ENCODE measurements at places on chromosomes 12 and 14.

DNA sequence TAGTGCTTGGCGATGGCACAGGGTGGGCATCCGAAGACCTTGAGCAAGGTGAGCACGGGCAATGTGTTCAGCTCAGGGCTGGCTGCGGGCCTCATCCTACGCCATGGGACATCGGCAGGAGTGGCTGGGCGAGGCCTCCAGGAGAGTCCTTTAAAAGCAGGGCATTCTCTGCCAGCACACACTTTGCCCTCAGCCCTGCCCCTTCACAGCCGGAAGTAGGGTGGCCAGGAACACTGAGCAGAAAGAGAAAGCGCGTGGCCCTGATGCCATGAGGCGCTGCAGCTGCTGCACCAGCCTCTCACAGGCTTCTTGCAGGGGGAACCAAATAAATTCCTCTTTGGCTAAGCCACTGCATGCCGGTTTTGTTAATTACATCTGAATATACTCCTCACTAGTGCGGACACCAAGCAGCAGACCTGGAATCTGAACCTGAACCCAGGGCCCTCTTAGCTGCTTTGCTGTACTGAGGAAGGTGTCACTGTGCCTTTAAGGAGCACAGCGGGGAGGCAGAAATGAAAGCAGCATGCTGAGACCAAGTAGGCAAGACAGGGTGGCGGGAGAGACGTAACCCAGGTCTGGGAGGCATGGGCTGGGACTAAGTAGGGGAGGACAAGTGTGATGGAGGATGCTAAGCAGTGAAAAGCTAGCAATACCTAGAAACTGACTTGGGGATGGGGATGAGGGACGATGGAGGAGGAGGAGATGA, 155.2 kb downstream of the TTC7B start:
- DNase-seq, result no peak

DNA sequence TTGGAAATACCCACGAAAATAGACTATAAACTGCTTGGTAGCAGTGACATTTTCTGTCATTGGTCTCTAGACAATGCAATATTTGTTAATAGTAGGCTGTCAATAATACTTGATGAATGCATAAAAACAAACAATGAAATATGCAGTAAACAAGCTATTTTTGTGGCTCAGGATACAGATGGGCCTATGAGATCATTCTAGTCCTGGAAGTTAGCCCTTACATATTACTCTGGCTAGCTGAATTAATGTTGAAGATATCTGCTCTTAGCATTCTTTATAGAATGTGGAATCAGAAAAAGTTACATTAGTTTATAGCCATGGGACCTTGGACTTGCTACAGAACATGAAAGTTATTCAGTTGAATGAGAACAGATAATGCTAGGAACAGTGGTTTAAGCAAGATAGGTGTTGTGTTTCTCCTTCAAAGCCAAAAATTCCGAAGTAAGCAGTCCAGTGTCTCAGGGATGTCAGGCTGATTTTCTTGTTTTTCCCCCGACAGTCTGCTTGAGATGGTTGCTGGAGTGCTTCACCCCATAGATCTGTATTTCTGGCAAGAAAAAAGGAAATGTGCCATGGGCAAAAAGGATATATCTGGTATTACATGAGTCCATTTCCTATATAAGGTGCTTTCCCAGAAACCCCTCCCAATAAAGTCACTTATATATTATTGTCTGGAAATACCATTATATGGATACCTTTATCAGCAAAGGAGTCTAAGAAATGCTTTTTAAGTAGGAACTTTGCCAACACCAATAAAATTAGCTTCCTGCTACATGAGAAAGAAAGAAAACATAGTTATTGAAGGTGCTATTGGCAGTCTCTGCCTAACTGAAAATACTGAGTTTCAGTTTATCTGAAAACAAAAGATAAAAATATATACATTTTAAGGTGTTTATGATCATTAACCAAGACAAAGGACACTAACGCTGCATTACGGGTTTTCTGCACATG, 619.4 kb upstream of the ATP2B1 start:
- no peak for DNase-seq

- no peak for DNase-seq
Measured at GRCh38 chr14:31125231-31125630, 82.4 kb downstream of the HECTD1 start.

DNA sequence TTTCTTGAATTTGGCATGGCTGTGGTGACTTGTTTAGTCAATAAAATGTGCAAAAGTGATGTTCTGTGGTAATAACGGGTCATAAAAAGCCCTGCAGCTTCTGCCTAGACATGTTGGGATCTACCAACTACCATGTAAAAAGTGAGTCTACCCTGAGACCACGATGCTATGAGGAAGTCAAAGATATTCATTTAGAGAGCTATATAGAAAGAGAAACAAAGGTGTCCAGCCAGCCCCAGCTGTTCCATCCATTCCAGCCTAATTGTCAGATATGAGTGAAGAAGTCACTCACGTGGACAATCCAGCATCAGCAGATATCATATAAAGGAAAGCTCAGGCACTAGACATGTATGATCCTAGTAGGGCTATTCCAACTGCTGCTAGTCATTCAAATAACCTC, 117.2 kb upstream of the SSTR1 start:
- DNase-seq, result no peak

- no peak for DNase-seq
Measured at GRCh38 chr12:7127916-7128626, 618 bp downstream of the RBP5 start.

DNA sequence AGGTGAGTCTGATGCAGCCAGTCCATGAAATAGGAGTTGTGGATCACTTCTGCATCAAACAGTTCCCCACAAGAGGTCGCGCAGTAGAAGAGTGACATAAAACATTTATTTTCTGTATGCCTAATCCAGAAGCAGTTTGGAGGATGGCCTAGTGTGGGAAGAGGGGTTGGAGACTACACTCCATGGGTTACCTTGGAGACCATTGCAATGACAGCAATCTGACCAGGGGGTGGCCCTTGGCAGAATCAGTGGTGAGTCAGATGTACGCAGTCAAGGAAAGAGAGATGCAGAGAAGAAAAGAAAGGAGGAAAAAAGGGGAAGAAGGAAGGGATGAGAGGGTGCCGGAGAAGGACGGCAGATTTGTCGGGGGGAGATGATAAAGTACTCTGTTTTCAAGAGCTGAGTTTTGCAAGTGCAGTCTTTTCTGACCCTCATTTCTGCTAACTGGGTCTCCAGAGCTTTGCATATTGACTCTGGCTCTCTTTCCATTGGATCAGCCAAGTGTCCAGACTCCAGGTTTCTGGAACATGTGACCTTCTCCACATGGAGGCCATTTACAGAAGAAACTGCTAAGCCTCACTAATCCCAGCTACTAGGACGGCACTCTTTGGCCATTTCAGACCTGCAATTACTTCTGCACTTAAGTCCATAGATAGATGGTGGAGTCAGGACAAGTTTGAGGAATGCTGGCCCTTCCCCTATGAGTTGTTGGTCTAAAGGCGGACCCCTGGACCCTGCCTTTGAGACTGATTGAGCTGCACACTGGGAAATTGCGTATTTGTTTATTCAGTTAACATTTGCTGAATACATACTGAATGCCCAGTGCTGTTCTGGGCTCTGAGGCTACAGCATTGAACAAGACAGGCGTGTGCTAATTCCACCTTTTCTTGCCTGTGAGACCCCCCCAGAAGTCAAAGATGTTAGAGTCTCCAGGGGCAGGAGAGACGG, 424.2 kb downstream of the BCL11B start:
- DNase-seq, result no peak

- no peak for DNase-seq
Measured at GRCh38 chr12:122909442-122910288, 13.7 kb upstream of the VPS37B start.

DNA sequence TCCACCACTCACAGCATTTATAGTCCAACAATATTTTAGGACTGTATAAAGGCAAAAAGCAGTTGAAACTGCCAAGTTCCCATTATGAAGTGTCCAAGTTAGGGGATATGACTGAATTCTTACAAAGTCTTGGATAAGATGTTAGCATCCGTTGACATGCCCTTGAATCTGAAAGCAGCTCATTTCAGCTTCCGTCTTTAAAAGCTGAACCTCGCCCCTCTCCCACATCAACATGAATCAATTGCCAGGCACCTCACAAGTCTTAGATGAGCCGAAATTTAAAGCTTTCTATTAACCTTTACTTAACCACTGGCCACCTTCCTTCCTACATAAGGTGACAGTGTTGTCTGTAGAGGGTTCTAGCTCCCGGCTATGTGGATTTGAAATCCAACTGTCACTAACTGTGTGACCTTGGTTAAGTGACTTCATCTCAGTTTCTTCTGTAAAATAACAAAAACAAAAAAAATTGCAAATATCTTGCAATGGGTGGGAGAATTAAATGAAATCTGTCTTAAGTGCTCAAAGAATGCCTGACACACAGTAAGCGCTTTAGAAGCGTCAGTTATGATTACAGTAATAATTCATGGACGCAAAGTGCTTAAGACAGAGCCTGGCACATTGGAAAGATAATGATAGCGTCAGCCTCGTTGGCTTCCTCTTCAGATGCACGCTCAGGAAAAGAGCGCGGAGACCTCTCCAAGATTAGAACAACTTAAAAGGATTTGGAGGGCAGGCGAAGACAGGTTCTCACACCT, 1.2 kb downstream of the PPP1CC start:
- peak; percentile 54 for DNase-seq

GRCh38 chr14:64178814-64179213, 115.4 kb downstream of the ESR2 start:
- no peak for DNase-seq

DNA sequence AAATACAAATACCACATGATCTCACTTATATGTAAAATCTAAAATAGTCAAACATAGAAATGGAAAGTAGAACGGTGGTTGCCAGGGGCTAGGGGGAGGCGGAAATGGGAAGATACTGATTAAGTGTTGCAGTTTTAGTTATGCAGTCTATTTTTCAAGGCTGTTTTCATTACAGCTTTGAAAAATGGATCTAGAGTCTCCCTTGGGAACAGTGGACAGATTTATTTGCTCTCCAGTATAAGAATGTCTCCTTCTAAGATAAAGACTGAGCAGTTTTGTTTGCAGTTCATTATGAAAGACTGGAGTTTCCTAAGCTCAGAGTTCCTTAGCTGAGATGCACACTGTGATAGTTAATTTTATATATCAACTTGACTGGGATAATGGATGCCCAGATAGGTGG, 202.5 kb downstream of the KLHL28 start:
- DNase-seq, result no peak

DNA sequence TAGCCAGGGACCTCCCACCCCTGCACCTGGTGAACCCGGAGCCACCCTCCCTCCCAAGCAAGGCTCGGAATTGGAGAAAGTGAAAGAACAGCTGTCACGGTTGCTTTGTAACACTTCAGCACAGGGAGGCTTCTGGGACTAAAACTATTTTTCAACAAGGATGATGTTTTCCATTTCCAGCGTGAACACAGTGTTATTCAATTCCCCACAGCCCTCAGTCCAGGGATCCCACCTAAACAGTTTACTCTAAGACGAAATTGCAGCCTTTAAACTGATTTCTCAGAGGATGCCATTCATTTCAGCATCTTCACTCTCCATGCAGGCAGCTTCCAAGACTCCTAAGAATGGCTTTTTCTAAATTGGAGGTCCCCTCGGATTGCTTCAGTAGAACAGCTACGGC, 229.2 kb downstream of the SLC15A4 start:
- DNase-seq, result no peak

- no peak for DNase-seq
Measured at GRCh38 chr14:89549381-89550125, 132.5 kb upstream of the FOXN3 start.

GRCh38 chr12:1645819-1646218, 16.8 kb downstream of the WNT5B start:
- DNase-seq, result no peak

GRCh38 chr14:69152902-69153151, at the start of gene DCAF5:
TSS of gene DCAF5 (minus strand) at chr14:69153119. CDS start at chr14:69152978, 141 bp downstream.
- DNase-seq, result peak; percentile 83

GRCh38 chr12:48197549-48197970, 5.5 kb downstream of the OR10AD1 start:
- peak; percentile 70 for DNase-seq

Data from NAMALWA (cell line).